SK-MEL-5 (cell line): ENCODE measurements at places on chromosomes 2 and 18. TPM values are rescaled to one million over a fixed set of nuclear protein-coding genes. Genes with fewer than 3 reads are reported as not detected.
A peak's percentile ranks its signal among the peaks of the same experiment; 100 is the strongest.

CXCR1 gene
- total RNA-seq, result not detected in 2 replicates

GPBAR1 gene
- not detected in 2 replicates for total RNA-seq

GATA6 gene
- total RNA-seq, result 2.1 and 2.7 TPM in 2 replicates

GDF7 gene
- 0.71 and 0.75 TPM in 2 replicates for total RNA-seq

SLC4A5 gene
- 0.29 and 0.63 TPM in 2 replicates for total RNA-seq

B4GALT6 gene
- total RNA-seq, result 16.1 and 18.4 TPM in 2 replicates

SATB2 gene
- total RNA-seq, result 5.6 and 7.4 TPM in 2 replicates

PDE1A gene
- total RNA-seq, result 0.19 TPM in 1 of 2 replicates, not detected in the other

DYNC2LI1 gene
- 61.7 and 75.9 TPM in 2 replicates for total RNA-seq

CRACDL gene
- 0.95 and 1.0 TPM in 2 replicates for total RNA-seq

OXER1 gene
- not detected in 2 replicates for total RNA-seq

GRCh38 chr2:239965318-239965717, 59.8 kb downstream of the NDUFA10 start:
- no peak for DNase-seq

GRCh38 chr18:11909061-11909455, 941 bp upstream of the MPPE1 start:
- DNase-seq, result peak; percentile 4

GRCh38 chr2:133377599-133377998, 190.7 kb downstream of the NCKAP5 start:
- DNase-seq, result no peak

GRCh38 chr2:240208096-240208495, 67.6 kb upstream of the OTOS start:
- DNase-seq, result no peak

- no peak for DNase-seq
Measured at GRCh38 chr2:152766928-152767327, 48.5 kb downstream of the ARL6IP6 start.

DNA sequence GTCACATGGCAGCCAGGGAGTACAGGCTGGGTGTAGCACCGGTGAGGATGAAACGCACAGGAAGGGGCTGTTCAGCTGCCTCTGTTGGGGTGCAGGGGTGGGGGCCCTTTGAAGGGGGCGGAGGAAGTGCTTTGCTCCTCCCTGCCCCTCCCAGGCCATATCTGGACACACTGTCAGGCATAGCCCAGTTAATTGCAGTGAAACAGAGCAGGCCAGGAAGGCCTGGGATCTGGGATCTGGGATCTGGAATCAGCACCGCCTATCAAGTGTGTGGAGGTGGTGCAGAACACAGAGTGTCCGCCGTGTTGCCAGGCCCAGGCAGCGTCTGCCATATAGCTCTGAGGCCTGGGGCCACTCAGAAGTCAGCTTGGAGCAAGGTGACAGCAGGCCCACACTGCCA, 119.3 kb upstream of the MSH2 start:
- DNase-seq, result no peak

DNA sequence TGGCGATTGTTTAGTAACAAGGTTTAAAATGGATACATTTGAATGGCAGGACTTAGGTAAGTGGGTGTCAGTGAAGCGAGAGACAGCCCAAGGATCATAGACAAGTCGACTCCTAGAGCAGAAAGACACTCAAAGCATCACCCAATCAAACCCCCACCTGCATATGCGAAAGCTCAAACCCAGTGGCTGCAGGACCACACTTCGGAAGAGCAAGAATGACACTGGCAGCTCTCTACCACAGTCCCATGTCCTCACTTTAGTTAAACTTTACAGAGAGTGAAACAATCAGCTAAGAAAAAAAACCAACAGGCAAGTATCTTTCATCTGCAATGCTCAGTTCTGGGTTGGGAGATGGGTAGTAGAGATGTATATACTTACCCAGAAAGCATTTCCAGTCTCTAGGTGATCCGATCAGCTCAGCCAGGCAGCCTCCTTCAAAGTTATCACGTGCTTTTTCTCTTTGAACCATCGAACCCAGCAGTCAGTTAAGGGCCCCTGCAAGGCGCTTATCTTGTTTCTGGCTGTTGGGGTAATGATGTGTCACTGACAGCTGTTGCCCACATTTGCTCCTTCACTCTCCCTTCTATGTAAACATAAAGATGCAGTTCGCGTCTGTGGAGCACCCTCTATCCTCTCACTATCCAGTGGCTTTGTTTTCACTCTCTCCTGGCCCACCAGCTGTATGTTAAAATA, 357.5 kb upstream of the ID2 start:
- DNase-seq, result no peak

GRCh38 chr18:28855524-28855923, 678.6 kb upstream of the CDH2 start:
- DNase-seq, result no peak

GRCh38 chr2:221752781-221753180, 180.7 kb upstream of the EPHA4 start:
- DNase-seq, result no peak

DNA sequence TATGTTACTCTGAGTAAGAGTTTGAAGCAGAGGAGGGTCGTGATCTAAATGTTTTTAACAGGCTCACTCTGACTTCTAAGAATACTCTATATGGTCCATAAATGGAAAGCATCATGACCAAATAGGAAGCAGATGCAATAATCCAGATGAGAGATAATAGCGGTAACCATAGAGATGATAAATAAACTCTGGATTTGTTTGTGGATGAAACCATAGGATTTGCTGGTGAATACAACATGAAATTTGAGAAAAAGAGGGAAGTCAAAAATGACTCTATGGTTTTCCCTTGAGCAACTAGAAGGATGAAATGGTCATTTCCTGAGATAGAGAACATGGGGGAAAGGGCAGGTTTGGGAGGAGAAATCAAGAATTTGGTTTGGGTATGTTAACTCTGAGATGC, 3.9 kb downstream of the HEATR5B start:
- no peak for DNase-seq

GRCh38 chr2:170005702-170006101, 172.2 kb upstream of the MYO3B start:
- DNase-seq, result peak; percentile 47

- DNase-seq, result no peak
Measured at GRCh38 chr2:86412007-86412406, 29.2 kb upstream of the KDM3A start.

- no peak for DNase-seq
Measured at GRCh38 chr2:157257312-157258252, at the start of gene GALNT5. Gene GALNT5, plus strand, starts transcription at chr2:157257705. Its CDS starts 378 bp downstream, at chr2:157258083.

DNA sequence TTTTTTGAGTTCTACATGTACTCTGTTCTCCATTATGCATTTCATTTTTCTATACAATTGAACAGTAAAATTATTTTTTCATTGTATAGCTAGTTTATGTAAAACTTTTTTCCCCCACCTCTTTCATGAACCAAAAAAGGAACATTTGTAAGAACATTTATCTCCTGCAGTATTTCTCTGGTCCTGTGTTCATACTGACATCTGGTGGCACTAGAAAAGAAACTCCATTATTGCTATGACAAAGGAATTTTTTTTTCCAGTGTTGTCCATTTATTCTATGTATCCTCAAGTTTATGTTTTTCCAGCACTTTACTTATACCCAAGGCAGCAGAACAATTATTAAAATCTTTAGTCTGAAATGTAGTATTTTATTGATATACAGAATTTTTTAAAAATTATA, 27.4 kb upstream of the CHAC2 start:
- peak; percentile 44 for DNase-seq

GRCh38 chr2:208415897-208416296, 9.3 kb downstream of the PTH2R start:
- no peak for DNase-seq

GRCh38 chr2:152743002-152743401, 24.6 kb downstream of the ARL6IP6 start:
- peak; percentile 40 for DNase-seq
